SJCRH30 (cell line): ENCODE measurements at places on chromosomes 4 and X.

GRCh38 chrX:42415636-42416035, 362.3 kb downstream of the PPP1R2C start:
- no peak for DNase-seq

DNA sequence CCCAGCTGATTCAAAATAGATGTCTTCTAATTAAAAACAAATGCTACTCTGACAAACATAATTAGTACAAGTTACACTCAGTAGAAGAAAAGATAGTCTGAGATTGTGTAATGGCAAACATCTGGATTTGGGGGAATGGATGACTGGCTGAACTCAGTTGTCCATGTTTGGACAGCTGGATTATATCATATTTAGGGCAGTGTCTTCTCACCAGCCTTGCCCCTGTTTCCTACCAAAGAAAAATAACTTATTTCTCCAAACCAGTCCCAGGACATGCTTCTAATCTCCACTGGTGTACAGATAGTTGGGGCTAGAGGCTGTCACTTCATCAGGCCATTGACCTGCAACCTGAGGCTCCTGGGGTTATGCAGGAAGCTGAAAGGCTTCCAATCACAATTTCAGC, 237.3 kb downstream of the USP46 start:
- DNase-seq: no peak

DNA sequence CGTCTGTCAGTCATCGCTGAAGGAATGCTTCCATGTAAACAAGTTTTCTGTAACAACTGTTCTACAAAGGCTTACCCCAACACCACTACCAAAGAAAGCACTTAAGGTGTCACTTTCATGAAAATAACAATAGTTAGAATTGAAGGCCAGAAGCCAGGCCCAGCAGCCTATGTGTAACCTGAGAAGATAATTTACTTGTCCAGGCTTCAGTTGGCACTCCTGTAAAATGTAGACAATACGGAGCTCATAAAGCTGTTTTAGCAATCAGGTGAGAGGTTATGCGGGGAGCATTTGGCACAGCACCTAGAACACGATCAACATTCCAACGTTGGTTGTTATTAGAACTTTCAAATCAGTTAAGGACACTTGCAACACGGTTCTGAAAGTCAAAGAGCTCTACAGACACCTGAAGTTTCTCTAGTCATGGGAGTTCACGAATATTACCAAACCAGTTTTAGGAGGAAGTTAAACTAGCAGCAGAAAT, 15.7 kb downstream of the ADGRA3 start:
- DNase-seq: no peak

- no peak for DNase-seq
These were observed 86.9 kb upstream of the ADRA2C start for GRCh38 chr4:3679071-3679825.

- no peak for DNase-seq
These were observed 27.1 kb upstream of the NSUN7 start for GRCh38 chr4:40722576-40723161.

- no peak for DNase-seq
These were observed 1082.3 kb upstream of the ADGRL3 start for GRCh38 chr4:60117726-60118323.

DNA sequence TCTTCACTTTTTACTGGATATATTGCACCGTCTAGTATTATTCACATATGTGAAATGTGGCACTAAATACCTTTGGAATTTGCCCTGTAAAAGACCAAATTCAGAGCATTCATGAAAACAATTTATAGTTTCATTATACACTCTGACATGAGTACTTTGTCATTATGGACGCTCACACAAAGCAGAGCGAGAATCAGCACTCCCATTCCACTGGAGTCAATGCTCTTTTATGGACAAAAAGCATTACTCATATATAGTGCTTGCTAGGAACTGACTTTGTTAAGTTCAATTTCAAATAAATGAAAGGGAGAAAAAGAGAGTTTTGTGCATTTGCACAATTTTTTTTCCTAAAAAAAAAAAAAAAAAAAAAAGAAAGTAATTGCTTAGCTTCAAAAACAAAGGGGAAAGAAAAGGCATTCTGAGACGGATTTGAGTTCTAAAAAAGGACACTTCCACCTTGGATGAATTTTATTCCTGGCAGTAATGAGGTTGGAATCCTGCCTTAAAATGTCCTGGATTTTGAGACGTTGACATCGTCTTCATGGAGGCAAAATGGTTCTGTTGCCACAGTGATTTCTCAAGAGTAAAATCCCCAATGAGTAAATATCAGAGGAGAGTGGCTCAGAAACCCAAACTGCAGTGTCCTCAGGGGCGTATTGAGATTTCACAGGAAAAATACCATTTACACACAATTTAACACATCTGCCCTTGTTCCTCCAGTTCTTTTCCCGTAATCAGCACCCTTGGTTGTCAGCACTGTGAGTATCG, 34.8 kb downstream of the CCDC149 start:
- no peak for DNase-seq

DNA sequence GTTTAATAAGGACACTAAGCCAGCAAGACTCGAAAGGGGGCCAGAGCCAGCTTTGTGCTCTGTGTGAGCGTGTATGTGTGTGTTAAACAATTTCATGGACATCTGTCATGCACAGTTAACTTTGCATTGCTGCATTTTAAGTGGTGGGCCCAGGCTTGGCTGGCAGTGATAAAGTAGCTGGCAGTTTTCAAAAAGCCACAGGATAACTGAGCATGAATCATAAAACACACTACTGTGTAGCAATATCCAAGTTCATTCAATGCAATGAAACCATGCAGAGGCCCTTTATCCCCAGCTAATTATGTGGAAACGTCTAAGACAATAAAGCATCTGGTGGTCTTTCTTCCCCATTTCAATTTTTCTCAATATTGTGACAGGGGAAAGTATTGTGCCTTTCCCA, 132.9 kb downstream of the NKX6-1 start:
- no peak for DNase-seq

- DNase-seq: no peak
These were observed 34.0 kb downstream of the INPP4B start for GRCh38 chr4:142812091-142812490.

DNA sequence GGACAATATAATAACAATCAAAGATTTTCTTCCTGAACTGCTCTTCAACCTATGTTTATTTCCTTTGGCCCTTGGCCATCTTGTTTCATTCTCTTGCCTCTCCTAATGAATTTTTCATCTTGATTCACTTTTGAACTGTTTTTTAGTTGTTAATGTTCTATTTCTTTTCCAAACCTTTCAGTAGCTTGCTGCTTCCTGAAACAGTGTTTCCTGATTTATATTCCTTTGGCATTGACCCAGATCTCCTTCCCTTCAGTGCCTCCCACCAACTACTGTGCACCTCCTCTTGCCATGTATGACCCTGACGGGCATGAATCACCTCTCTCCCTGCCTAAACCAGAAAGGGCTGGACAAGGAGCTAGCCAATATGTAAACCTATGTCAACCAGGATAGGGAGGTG, 25.6 kb upstream of the SPP1 start:
- DNase-seq: no peak

- peak; percentile 38 for DNase-seq
These were observed 1504.5 kb upstream of the PCDH10 start for GRCh38 chr4:131644619-131645018.

DNA sequence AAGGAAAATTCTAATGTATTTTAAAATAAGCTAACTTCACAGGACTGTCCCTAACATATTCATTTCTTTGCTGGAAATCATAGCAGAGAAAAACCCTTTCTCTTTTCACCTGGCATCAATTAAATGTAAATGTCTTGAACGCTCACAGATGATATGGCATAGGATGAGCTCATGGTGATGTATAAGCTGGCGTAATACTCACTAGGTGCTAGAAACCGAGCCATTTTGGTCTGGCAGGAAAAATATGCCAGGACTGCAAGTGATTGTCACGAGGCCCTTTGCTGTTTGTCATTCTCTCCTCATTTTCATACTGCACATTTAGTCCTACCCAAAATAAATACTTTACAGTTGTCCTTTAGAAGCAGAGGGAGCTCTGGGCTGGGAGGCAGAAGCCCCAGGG, 222.7 kb upstream of the LNX1 start:
- DNase-seq: no peak

DNA sequence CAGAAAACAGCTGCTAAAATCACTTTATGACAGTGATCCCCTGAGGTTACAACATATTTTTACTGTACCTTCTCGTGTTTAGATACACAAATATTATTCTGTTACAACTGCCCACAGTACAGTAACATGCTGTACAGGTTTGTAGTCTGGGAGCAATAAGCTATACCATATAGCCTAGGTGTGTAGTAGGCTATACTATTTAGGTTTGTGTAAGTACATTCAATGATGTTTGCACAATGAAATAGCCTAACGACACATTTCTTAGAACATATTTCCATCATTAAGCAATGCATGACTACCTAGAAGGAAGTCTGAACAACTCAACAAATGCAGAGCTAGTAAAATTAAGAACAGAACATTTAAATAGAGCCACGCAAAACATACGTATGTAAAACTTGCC, 112.7 kb downstream of the ZAR1 start:
- DNase-seq: no peak

DNA sequence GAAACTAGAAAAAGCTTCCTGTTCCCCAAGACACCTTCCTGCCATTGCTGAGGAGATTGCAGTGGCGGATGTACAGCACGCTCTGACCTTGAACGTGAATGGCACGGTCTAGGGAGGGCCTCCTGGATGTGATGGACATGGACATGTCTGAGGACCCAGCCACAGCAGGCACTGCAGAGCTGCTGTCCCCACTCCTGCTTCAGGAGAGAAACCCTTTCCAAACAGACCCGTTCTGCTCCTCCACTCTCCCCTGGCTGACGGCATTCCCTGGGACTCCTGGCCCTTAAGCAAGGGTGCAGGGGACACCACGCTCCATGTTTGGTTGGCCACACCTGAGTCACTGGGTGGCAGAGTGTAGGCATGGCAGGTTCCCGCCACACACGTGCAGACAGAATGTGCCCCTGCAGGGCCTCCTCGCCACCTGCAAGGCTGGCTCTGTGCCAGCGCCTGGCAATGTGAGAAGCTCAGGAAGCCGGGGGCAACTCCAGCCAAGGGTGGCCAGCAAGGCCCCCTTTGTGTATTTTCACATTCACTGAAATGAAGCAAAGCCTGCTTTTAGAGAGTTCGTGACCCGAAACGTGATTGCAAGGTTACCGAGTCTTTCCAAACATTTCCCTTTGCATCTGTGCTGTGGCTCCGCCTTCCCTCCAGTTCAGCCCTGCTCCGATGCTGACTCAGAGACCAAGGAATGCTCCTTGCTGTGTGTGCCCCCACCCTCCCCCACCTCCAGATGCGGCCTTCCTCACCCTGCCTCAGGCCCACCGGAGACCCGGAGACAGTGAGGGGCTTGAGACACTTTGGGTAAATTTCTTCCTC, 46.1 kb downstream of the HTRA3 start:
- DNase-seq: peak; percentile 66

GRCh38 chr4:122997463-122998101, 75.2 kb upstream of the NUDT6 start:
- no peak for DNase-seq

GRCh38 chr4:78776079-78776728, at the start of gene BMP2K:
Gene BMP2K (plus strand): TSS chr4:78776350. CDS start chr4:78776544, 194 bp downstream.
- DNase-seq: peak; percentile 91

DNA sequence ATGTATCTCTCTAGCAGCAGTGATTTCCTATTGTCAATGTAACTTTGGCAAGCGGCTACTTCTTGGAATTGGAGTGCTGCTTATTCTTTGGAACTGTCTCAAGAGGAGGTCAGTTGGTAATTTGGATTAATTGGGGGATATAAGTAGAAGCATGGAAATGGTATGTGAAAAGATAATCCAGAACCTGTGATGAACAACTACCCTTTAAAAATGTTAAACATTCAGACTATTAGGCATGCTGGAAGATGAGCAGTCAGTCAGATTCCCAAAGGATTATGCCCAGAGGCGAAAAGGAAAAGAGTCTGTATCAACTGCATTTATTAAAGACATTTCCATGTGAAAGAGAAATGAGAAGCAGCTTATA, 62.5 kb downstream of the SEC24D start:
- no peak for DNase-seq

DNA sequence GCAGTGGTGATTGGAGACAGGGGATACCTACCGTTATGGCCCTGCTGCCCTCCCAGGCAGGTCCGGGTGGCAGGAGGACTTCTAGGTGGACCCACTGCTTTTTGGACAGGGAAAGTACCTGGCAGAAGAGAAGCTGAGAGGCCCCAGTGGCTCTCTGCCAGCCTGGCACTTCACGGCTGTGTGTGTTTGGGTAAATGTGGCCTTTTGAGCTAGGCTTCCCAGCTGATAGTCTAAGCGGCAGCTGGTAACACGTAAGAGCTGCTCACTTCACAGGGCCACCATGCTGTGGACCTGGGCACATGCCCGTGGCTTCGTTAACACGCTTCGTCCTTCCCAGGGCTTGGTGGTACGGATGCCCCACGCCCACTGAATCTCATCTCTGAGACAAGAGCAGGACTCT, 92.0 kb upstream of the CLCN4 start:
- no peak for DNase-seq

- no peak for DNase-seq
These were observed 293.8 kb upstream of the ARSJ start for GRCh38 chr4:114273238-114273637.

DNA sequence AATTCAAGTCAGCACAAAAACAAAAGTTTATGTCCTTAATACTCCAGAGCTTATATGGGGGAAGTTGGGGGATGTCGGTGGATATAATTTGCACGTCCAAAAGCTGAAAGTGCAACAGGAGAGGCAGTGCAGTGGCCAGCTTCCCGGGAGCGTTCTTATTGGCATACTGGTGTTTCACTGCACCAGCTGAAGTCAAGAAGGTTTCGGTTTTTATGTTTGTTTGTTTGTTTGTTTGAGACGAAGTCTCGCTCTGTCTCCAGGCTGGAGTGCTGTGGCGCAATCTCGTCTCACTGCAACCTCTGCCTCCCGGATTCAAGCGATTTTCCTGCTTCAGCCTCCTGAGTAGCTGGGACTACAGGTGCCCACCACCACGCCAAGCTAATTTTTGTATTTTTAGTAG, 28.6 kb upstream of the TLR3 start:
- no peak for DNase-seq

DNA sequence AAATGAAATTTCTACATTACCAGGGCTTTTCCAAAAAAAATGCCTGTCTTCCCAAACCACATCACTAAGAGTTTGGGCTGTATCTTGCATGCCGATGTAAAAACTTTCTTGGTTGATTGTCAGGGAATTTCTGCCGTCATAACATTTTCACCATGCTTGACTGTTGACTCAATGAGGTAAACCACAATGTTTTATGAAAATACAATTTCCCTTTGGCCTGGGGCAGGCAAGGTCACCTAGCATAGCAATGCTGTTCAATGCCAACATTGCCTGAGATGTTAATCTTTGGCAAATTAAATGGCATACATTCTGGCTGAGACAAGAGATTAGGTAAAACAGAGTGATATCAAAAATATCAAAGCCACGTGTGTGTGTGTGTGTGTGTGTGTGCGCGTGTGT, 137.1 kb upstream of the TBL1X start:
- no peak for DNase-seq

GRCh38 chrX:11913001-11913400, 155.0 kb downstream of the MSL3 start:
- no peak for DNase-seq

GRCh38 chr4:23091711-23092110, 399.0 kb downstream of the GBA3 start:
- no peak for DNase-seq

GRCh38 chrX:55715847-55716246, 1.7 kb upstream of the RRAGB start:
- peak; percentile 2 for DNase-seq

GRCh38 chrX:63488546-63489373, 137.6 kb upstream of the SPIN4 start:
- no peak for DNase-seq

- no peak for DNase-seq
These were observed 197.4 kb upstream of the ATP6AP2 start for GRCh38 chrX:40383360-40383759.

- no peak for DNase-seq
These were observed 4.6 kb upstream of the SERTM2 start for GRCh38 chrX:111506826-111507225.
